NCI-H2171 treated with DMSO at 0.1 percent for 48 hours (cell line): ENCODE measurements at places on chromosomes 1 and 21.
A peak's percentile ranks its signal among the peaks of the same experiment; 100 is the strongest.

GRCh38 chr1:205917466-205918238 is 25.6 kb downstream of the SLC26A9 start:
- no peak for DNase-seq

DNA sequence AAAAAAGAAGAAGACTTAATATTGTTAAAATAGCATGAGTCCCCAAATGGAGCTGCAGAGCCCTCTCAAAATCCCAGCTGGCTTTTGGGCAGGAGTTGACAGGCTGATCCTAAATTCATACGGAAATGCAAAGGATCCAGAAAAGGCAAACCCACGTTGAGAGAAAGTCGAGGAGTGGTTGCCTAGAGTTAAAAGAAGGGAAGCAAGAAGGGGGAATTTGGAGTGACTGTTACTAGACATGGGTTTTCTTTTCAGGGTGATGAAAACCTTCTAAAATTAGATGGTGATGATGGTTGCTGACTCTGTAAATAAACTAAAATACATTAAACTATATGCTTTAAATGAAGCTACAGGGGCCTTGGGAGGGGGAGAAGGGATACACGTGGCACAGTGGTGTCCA is 1.6 kb downstream of the DNMT3L start:
- no peak for DNase-seq

DNA sequence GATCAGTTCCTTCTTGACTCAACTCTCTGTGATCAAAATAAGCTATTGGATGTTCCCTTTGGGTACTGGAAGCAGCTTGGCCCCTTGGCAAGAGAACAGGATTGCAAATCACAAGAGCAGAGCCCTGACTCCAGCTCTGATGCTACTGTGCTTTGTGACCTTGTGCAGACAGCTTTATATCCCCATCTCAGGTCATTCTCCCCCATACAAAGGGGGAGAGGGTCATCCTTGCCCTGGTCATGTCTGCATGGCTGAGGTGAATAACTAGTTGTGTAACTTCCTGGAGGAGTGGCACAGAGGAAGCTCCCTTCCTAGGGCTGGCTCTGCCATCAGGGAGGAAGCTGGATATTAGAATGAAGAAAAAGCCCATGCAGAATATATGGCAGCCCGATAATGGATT is 142.9 kb downstream of the DHRS3 start:
- DNase-seq, result no peak

- peak; percentile 98 for DNase-seq
These were observed 68.5 kb downstream of the DYRK1A start for GRCh38 chr21:37435120-37435519.

DNA sequence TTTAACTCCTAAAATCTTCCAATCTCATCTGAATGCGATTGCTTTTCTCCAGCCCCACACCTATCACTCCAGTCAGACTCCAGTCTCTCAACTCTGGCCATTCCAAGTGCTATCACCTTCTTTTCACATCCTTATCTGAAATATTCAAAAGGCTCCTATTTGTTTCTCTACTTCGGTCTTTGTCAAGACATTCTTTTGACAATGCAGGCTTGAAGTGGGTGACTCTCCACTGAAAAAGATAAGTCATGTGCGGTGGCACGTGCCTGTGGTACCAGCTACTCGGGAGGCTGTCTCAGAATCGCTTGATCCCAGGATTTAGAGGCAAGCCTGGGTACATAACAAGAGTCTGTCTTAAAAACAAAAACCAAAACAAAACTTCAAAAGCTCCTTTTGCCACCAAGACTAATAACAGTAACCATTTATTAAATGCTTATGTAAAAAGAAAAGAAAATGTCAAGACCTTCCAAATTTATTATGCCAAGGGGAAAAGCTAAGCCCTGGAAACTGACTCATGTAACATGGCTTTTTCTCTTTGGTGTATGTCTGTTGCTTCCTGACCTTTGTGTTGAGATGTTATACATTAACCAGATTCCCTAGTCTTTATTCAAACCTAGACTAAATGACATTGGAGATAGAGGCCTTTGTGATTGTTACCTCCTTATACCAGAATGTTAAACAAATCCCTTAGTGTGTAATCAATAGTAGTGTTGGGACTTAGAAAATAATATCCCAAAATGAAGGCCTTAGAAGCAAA is 3.6 kb downstream of the ALG14 start:
- no peak for DNase-seq

DNA sequence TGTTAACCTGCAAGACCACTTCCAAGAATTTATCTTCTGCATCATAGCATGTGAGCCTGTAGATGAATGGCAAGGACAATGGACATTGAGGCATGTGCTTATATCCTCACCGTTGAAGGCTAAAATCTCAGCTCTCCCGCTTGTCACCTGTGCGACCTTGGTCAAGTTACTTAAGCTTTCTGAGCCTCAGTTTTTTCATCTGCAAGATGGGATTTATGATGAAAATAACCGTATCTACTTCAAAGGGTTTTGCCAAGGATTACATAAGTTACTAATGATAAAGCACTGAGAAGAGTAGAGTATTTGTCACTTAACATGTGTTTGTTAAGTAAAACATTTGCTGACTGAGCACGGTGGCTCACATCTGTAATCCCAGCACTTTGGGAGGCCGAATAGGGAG is 14.9 kb downstream of the RAP1GAP start:
- no peak for DNase-seq

DNA sequence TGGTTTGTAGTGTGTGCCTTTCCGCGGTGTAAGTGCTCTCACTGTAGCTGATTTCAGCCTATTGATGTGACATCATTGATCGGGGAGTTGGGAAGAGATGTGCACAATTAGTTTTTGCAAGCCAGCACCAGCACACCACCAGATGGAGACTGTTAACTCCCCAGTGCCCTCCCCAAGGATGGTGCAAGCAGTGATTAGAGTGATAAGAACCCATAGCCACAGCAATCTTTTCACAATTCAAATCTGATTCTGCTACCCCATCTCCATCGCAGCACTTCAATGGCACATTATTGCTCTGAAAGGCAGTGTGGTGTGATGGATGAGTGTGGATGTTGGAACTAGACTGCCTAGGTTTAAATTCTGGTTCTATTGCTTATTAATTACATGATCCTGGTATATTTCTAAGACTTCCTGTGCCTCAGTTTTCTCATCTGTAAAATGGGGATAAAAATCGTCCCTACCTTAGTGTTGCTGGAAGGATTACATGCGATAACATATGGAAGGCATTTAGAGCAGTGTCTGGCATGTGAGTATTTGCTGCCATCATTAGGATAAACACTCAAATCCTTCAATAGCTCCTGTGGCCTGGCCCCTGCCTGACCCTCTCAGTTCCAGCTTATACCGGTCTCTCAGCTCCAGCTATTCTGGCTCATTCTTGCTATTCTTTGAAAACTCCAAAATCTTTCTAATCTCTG is 6.7 kb downstream of the CSF3R start:
- peak; percentile 20 for DNase-seq

DNA sequence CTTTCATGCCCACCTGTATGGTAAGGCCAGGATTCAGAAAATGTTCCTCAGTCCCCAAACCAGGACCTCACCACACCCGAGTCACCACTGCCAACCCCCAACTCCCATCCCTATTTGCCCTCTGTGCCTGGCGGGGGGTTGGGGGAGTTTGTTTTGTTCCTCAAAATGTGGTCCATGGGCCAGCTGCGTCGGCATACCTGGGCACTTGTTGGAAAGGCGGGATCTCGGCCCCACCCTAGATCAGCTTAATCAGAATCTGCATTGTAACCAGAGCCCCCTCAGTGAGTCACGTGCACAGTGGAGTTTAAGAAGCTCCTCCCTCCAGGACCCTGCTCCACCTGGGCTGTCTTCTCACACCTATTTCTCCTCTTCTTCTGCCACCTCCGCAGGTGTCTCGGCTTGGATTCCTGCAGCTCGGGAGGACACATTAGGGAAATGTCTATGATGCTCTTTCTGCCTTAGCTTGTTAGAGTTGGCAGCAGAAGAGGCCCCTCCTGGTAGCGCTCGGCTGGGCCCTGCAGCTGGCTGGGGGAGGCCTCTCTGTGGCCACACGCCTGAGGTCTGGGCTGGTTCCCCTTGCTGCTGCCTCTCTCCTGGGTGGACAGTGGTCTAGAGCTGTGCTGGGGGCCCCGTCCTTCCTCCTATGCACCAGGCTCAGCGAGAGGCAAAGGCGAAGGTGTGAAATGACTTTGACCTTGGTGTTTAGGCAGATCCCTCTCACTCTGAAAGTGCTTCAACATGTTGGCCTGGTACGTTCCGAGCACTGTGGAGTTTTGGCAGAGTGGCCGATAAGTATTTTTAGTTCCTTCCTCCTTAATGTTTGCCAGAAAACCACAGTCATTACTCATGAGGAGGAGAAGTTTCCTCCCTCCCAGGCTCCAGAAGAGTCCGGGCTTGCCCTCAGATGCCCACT is 41.8 kb upstream of the CAMTA1 start:
- DNase-seq, result no peak

DNA sequence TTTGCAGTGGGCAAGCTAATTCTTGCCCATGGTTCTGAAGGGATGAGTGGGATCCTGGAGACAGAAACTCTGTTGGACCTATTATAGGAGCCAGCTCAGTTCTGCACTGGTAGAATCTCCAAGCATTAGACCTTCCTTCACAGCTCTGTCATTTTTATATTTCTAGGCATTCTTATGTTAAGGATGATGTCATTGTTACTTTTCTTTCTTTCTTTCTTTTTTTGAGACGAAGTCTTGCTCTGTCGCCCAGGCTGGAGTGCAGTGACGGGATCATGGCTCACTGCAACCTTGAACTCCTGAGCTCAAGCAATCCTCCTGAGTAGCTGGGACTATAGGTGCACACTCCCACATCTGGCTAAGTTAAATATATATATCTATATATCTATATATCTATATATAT is 7.5 kb downstream of the PFKFB2 start:
- no peak for DNase-seq

DNA sequence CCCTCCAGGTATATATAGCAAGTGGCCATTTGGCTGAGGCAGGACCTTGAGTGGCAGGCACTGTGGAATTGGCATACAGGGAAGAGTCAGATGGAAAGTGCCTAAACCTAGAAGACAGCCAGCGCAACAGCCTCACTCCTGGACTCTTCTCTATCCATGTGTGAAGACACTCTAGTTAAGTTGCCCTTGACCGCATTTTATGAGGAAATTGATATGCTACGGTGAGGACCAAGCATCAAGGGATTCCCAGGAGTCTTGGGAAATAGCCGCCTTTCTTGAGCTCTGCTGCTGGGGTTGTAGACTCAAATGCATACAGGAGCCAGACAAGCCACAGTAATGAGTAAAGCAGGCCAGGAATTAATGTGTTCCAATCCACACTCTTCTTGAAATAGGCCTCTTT is 145.9 kb upstream of the KAZN start:
- no peak for DNase-seq

GRCh38 chr1:183859119-183859518 is 54.2 kb downstream of the RGL1 start:
- no peak for DNase-seq

GRCh38 chr1:71785000-71785399 is 497.3 kb downstream of the NEGR1 start:
- DNase-seq, result no peak

DNA sequence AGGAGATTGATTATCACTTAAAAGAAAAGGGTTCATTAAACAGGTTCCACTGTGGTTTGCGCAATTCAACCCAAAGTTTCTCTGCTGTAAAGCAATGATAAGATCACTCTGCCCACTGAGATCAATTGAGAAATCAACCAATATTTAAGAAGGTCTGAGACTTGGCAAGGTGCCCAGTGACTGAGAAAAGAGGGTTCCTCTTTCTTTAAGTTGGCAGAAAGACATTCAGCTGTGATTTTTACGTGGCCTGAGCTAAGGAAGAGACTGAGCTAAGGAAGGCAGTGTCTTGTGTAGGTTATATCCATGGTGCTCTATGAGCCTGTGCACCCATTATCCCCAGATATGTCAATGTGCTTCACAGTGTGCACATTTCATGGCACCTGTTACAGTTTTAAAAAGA is 344.1 kb downstream of the DISC1 start:
- DNase-seq, result no peak

DNA sequence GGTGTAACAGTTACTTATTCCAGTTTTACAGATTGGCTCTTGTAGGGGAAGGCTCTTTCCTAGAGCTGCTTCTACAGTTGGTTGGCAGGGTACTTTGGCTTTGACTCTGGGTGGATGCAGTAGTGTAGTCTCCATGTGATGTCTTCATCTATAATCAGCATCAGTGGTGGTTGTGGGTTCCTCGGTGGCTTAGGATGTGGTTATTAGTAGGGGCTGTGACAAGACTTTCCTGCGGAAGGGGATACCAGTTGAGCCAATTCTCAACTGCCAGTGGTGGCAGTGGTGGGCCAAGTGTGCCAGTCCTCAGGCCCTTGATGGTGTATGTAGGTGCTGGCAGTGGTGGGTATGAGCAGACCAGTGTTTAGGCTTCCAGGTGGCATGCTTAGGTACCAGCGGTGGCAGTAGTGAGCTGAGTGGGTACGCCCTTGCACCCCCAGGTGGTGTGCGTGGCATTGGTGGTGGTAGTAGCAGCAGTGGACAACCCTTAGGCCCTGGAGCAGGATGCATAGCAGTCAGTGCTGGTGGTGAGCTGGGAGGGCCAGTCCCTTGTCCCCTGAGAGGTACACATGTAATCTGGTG is 27.2 kb upstream of the KLF18 start:
- no peak for DNase-seq

DNA sequence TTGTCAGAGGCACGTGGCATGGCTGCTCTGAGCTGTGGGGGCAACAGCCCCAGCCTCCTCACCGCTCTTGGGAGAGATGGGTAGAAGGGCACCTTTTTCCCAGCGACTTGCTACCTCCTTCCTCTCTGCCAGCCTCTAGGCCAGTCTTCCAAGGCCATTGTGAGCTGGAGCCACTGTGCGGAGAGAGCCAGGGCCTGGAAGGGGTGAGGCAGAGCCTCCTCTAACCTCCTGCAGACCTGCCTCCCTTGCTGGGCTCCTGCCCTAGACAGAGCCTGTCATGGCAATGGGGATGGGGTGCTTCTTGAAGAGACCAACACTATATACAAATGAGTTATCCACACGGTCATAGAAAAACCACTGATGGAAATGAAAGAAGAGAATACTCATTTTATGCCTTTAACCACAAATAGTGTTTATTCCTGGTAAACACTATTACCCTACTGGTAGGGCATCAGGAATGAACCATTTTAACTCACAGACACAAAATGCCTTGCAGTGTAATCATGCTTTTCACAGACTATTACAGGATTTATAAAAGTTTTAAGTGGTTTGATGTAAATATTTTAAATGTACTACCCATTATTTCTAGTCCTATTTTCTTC is 5.0 kb upstream of the IGFN1 start:
- DNase-seq, result no peak

DNA sequence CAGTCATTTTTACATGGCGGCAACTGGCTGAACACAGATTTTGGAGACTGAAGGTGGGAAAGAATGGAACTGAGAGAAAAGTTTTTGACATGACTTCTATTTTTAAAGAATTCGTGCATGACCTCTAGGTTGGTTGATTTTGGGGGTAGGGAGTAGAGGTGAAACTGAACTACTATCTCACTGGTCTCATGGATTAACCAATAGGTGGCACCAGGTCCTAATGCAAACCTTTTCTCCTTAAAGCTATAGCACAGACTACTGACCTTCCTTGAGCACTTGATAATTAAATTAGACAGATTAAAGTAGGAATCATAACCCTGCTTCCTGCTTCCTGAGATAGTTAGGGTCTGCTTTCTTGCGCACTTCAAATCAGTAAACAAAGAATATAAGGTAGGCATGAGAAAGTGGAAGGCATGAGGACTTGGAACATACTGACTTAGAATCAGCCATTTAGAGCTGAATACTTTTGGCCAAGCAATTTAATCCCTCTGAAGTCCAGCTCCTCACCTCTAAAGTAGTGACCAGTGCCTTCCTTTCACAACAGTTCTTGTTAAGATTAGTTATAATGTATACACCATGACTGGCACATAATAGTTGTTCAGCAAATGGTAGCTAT is 206.0 kb downstream of the CENPF start:
- no peak for DNase-seq
